ENCODE measurements at places on chromosomes 2 and 18. TPM values are rescaled to one million over a fixed set of nuclear protein-coding genes. Genes with fewer than 3 reads are reported as not detected.

DNA sequence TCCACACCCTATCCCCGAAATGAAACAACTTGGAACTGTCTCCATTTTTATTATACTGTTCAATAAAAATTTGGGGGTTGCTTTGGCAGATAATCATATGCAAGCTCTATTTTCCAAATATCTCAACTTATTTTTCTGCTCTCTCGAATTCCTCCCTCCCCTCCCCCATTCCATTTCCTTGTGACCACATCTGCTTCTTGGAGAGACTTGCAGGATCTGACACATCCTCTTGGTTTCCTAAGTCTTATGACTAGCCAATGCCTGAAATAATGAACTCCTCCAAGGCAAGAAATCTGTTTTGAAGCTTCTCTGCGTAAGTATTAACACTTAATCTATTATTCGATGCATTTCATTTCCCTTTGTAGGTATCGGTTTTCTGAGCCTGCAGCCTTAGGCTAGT is 16.1 kb downstream of the TGIF1 start:
- DNase-seq, result peak; percentile 90

DNA sequence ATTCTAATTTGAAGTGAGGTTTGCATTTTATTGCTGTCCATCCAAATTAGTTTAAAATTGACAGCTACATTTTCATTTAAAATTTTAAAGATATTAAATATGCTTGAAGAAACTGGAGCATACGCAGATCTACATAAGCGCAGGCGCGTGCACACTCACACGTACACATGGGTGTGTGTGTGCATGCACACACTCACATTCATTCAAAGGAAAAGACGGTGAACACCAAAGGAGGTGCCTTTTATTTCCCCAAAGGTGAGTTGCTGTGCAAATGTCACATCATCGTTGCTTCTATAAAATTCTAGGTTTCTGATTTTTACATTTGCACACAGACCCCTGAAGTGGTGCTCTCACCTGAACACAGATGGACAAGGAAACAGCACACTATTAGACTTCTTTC is 194.2 kb downstream of the GRB14 start:
- no peak for DNase-seq

GRCh38 chr2:26901326-26902183 is 53.6 kb downstream of the DPYSL5 start:
- DNase-seq, result no peak

The KCNJ13 gene
- not detected for polyA plus RNA-seq

- no peak for DNase-seq
These were observed 87.6 kb upstream of the GALNT5 start for GRCh38 chr2:157169889-157170288.

DNA sequence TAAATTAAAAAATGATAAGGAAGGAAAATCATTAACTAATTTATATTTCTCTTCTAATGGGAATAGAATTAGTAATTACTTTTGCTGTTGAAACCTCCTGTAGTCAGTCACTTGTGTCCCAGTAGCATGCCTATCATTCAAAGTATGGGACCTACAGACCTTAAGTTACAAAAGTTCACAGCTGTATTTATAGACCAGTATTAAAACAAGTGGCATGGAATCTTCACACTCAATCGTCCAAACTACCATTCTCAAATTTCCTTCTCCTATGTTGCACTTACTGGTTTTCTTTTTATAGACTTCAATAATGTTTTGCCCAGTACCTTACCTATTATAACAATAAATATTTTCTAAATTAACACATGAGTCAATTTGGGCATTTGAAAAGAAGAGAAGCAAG is 639.9 kb downstream of the ERBB4 start:
- DNase-seq, result no peak

GRCh38 chr2:190649798-190650390 is 1.0 kb downstream of the NAB1 start:
- peak; percentile 43 for DNase-seq

The APCDD1 gene
- 2.2 TPM for polyA plus RNA-seq

The TTN gene
- polyA plus RNA-seq, result 0.02 TPM

The CNGA3 gene
- polyA plus RNA-seq, result not detected

- peak; percentile 47 for DNase-seq
These were observed 123.1 kb downstream of the SOCS6 start for GRCh38 chr18:70411876-70412435.

DNA sequence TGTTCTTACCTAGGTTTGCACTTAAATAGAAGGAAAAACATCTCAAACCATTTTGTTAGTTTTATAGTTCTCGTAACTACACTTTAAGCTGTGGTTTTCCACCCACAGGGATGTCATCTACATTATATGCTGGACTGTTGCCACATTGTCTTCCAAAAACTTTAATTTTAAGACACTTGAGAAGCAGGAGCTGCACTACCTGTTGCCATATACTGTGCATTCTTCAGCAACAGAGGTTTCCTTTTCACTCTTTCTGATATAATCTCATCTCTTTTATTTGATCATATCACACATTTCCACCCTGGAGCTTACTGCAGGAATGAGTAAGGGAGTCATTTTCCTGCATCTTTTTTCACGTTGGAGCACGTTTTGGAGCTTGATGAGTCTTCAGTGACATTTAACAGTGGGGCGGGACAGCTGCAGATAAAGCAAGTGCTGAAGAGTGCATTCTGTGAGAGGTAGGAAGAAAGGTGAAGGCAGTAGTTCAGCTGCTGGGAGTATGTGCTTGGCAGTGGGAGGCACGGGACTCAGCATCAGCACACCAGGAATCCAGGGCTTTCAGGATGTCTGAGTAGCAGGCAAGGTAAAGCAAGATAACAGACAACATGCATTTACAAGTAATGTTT is 3.8 kb downstream of the LIMS1 start:
- DNase-seq, result no peak

- no peak for DNase-seq
These were observed 120.0 kb upstream of the STK17B start for GRCh38 chr2:196291426-196291825.

The MATN3 gene
- polyA plus RNA-seq, result 2.2 TPM

- DNase-seq, result no peak
These were observed 81.7 kb downstream of the ACSL3 start for GRCh38 chr2:222942561-222942960.

GRCh38 chr2:19651466-19651865 is 250.3 kb downstream of the TTC32 start:
- DNase-seq, result no peak

DNA sequence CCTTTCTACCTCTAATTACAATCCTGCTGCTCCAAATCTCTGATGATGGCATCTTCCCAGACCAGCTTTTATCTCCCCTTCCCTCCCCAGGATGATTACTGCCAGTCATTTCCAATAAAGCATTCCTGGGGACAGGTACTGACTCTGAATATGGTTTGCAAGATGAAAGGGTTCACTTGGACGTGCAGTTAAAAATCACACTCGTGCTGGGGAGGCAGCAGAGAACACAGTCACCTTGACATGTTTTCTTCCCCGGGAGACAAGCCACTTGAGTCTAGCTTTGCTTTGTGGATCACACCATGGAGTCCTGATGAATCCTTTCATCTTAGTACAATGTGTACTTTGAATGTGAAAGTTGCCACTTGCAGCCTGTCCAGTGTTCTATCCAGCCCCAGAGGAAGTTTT is 175.0 kb downstream of the ALPK2 start:
- no peak for DNase-seq

- peak; percentile 81 for DNase-seq
These were observed 12.8 kb downstream of the PSMD1 start for GRCh38 chr2:231069379-231070054.

The LYPD1 gene
- polyA plus RNA-seq, result 66.2 TPM

The RNASEH1 gene
- 21.7 TPM for polyA plus RNA-seq

GRCh38 chr2:85963068-85963467 is 74.3 kb upstream of the ST3GAL5 start:
- DNase-seq, result no peak

- no peak for DNase-seq
These were observed 17.3 kb downstream of the CDH20 start for GRCh38 chr18:61350578-61350977.

The CCDC85A gene
- polyA plus RNA-seq, result 1.5 TPM

GRCh38 chr2:99554238-99554637 is 64.4 kb upstream of the REV1 start:
- no peak for DNase-seq

GRCh38 chr2:12051831-12052230 is 305.4 kb downstream of the LPIN1 start:
- peak; percentile 87 for DNase-seq

The CXCR4 gene
- polyA plus RNA-seq, result not detected

- DNase-seq, result peak; percentile 51
These were observed 45.3 kb downstream of the LRPPRC start for GRCh38 chr2:43950383-43951008.

DNA sequence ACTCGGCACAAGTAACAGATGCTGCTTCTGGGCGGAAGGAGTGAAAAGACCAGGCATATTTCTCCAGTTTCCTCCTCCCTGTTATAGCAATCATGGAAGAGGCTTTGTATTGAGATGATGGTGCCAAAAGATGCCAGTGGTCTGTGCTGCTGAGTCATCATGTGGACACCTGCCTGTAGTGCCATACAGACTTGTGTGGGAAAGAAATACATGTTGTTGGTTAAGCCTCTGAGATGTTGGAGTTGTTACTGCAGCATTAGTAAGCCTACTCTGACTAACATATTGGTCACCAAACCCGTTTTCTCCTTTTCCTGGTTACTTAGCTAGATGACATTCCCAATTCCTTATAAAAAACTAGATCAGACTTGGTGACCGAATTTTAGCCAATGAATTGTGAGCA is 356.9 kb downstream of the ZNF521 start:
- peak; percentile 83 for DNase-seq

GRCh38 chr2:216389570-216389969 is 17.3 kb upstream of the MARCHF4 start:
- DNase-seq, result peak; percentile 36

- no peak for DNase-seq
These were observed 131.7 kb upstream of the TWIST2 start for GRCh38 chr2:238716171-238716570.

The GPR35 gene
- polyA plus RNA-seq, result 0.42 TPM

DNA sequence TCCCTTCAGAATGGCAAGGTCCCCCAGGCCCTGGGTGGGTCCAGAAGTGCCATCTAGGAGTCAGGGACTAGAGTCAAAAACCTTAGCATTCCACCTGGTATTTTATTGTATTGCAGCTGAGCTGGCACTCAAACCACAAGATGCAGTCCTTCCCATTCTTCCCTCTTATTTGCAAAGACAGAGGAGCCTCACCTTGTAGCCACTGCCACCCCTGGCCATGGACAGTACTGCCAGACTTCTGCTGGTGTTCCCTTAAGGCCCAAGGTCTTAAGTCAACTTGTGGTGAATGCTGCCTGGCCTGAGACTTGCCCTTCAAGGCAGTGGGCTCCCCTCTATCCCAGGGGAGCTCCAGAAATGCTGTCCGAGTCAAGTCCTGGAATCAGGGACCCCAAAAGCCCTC is 6.9 kb downstream of the UGT1A10 start:
- no peak for DNase-seq

The CXXC1 gene
- 66.2 TPM for polyA plus RNA-seq

GRCh38 chr2:152200101-152200500 is 24.5 kb upstream of the STAM2 start:
- DNase-seq, result peak; percentile 8

DNA sequence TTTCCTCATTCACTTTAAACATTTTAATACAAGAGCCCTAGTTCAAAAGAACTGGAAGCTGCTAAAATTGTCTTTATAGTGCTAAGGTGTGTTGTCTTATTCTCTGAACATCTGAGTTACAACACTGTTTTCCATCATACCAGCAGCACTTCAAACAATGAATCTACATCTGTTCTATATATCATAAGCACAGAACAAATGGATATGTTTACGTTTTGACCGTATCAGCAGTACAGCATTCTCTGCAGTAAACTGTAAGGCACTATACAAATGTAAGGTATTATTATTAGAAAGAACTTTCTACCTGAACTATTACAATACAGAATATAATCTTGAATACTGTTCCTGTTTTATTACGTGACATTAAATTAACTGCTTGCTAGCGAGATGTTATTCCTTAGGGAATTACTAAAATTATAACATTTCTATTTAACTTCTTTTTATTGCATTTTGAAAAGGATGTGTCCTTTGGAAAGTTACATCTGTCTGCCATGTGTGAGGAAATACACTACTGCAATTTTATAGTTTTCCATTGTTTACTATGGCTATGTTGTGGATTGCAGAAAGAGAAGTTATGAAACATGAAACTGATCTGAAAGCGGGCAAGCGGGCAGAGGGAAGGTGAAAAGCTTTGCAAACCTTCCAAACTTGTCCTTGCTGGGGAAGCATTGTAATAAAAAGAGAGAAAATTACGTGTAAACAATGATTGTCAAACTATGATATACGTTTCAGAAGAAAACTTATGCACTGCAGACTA is 13.7 kb downstream of the NCKAP1 start:
- DNase-seq, result peak; percentile 35

The STARD6 gene
- polyA plus RNA-seq, result not detected

DNA sequence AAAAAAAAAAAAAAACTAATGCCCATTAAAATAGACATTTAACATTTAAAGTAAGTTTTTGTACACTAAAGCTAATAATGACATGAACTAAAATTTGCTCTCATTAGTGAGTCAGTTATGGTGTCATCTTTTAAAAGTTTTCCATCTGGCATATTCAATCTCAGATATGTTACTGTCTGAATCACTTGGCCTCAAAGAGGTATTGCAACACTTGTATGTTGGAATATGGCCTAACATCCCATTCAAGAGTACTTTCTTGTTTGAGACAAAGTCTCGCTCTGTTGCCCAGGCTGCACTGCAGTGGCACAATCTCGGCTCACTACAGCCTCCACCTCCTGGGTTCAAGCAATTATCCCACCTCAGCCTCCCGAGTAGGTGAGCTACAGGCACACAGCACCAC is 169.7 kb downstream of the TMEM163 start:
- peak; percentile 45 for DNase-seq

- peak; percentile 0 for DNase-seq
These were observed 52.6 kb downstream of the CXCR4 start for GRCh38 chr2:136065384-136065783.

GRCh38 chr2:63888490-63889402 is 47.0 kb downstream of the UGP2 start:
- DNase-seq, result peak; percentile 48

- no peak for DNase-seq
These were observed 45.3 kb downstream of the ADAM23 start for GRCh38 chr2:206488623-206489022.

- DNase-seq, result no peak
These were observed 210.6 kb upstream of the AGAP1 start for GRCh38 chr2:235283246-235283645.

DNA sequence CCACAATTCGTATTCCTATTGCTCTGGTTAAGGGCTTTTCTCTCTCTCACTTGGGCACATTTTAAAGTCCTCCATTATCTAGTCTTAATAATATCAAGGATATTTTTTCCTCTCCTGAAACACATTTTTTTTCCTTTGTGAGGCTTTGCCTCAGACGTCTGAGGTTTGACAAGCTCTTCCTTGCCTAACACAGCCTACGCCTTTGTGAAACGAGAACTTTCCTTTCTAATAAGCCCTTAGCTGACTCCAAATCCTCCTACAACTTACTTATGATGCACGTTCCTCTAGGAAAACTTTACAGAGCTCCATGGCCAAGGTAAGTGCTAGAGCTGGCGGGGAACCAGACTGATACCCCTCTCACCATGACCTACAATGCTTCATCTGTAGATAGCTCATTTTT is 841.5 kb downstream of the SOCS6 start:
- no peak for DNase-seq

GRCh38 chr18:63828120-63828519 is 52.9 kb downstream of the SERPINB7 start:
- DNase-seq, result no peak

Data from IMR-90 (cell line).